ENCODE measurements at places on chromosomes 4 and X.

- no peak for DNase-seq
Observed at GRCh38 chr4:2084316-2084715, 25.2 kb downstream of the NAT8L start.

DNA sequence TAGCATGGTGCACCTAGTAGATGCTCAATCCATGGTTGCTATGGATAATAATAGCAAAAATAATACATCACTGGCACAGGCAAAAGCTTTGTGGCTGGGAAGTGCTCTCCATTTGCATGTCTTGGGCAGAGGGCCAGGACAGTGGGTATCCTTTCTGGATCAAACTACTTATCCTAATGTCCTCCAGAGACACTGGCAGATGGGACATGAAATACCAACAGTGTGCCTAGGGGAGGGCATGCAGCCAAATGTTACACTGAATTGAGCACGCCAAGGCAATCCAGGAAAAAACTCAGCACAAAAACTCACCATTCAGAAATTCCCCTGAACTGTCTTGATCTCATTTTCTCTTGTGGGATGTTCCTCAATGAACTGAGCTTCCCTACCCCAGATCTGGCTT, 98.6 kb upstream of the SCML1 start:
- DNase-seq: no peak

DNA sequence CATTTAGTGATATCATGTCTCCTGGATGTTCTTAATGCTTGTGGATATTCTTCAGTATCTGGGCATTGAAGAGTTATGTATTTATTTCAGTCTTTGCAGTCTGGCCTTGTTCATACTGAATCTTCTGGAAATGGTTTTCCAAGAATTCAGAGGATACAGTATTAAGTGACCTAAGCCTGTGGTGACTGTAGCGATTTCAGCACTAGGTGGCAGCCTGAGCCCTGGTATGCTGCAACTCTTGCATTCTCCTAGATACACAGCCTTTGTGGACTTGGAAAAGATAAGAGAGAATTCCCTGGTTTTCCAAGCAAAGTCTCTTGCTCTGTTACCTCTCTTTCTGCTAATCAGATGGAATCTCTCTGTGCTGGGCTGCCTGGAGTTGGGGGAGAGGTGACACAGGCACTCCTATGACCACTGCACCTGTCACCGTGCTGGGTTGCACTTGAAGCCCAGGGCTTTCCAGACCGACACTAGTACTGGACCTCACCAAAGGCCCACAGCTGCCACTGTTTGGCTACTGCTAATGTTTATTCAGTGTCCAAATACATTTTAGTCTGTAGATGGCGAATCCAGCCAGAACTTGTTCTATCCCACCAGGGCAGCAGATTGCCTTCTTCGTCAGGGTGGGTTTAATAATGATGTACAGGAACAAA, 19.3 kb upstream of the SPIN2A start:
- no peak for DNase-seq

DNA sequence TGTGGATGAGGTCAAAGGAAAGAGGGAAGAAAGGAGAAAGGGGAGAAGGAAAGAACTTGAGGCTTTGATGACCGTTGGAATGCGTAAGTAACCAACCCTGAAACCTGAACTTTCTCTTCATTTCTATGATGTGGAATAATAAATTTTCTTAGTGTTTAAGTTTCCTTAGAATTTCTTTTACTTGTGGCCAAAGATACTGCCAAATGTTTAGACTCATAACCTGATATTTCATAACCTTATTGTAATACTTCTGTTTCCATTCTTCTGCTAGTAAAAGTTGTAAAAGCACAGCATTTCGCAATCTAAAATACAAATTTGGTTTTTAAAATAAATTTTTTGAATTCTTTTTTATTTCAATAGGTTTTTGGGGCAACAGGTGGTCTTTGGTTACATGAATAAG, 258.5 kb upstream of the GIMD1 start:
- no peak for DNase-seq

DNA sequence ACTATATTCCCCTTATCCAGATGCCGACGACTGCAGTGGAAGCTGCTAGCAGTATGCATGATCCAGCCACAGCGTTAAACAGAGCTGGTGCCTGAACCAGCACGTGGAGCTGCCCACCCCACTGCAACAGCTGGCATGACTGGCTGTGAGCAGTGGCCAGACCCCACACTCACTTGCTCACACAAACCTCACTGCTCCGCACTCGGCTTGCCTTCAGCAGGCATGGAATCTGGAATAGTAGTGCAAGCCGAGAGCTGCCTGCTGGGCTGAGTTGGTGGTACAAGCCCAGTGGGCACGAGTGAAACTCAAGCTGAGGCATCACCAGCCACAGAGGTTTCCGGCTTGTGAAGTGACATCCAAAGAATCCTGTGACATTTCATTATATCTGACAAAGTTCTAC, 1197.6 kb downstream of the FAM133A start:
- no peak for DNase-seq
